Mucosa of gallbladder (tissue), 1 donor: ENCODE measurements at places on chromosomes 13 and 19.

DNA sequence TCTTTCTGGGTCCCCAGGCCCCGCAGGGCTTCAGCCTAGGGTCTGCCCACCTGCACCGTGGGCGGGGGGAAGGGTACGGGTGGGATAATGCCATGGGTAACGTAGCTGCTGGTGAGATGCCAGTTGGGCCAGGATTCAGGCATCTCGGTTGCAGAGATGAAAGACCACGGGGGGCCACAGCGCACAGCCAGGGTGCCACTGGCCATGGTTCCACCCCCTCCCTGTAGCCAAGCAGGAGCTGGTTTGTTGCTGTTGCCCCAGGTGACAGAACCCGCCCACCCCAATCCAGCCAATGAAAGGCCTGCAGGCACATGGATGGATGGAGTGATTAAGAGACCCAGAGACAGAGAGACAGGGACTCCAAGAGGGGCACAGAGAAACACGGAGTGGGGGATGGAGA, 1.0 kb upstream of the CGB7 start:
- DNase-seq, result no peak

GRCh38 chr13:79647533-79647932, 166.6 kb downstream of the NDFIP2 start:
- no peak for DNase-seq

DNA sequence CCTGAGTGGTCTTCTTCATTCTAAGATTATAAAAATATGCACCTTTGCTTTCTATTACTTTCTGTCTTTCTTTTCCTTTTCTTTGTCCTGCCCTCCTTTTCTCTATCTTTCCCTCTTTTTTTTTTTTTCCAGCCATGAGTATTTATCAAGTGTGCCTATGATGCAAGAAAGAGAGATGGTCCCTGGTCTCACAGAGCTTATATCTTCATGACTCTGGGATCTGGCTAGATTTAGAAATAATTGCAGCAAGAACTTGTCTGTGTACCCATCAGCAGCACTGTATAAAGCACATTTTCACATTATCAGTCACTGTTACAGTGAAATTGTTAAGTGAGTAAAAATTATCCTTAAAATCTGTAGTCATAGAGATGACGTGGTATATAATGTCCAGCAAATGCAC, 31.6 kb upstream of the GAS6 start:
- DNase-seq, result no peak

DNA sequence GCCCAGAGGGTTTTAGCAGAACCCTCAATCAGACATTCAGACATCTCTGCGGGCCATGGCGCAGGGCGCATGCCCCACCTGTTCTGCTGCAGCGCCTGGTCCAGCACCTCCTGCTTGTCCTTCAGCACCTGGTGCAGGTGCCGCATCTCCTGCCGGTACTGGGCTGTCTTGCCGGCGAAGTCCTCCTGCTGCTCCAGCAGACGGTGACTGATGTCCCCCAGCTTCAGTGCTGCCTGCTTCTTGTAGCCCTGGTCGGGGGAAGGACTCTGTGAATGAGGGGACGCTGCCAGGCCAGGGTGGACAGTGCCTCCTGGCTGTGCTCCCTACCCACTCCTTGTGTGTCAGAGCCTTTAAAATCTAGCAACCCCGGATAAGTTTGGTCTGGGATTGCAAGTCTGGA, 12.2 kb upstream of the SLC7A9 start:
- DNase-seq, result no peak

- DNase-seq, result no peak
Observed at GRCh38 chr19:55778331-55778730, 9.4 kb downstream of the RFPL4AL1 start.

GRCh38 chr19:51327066-51328001, 14.6 kb downstream of the VSIG10L start:
- peak; percentile 48 for DNase-seq

GRCh38 chr13:97387890-97388289, 46.1 kb upstream of the RAP2A start:
- DNase-seq, result no peak

DNA sequence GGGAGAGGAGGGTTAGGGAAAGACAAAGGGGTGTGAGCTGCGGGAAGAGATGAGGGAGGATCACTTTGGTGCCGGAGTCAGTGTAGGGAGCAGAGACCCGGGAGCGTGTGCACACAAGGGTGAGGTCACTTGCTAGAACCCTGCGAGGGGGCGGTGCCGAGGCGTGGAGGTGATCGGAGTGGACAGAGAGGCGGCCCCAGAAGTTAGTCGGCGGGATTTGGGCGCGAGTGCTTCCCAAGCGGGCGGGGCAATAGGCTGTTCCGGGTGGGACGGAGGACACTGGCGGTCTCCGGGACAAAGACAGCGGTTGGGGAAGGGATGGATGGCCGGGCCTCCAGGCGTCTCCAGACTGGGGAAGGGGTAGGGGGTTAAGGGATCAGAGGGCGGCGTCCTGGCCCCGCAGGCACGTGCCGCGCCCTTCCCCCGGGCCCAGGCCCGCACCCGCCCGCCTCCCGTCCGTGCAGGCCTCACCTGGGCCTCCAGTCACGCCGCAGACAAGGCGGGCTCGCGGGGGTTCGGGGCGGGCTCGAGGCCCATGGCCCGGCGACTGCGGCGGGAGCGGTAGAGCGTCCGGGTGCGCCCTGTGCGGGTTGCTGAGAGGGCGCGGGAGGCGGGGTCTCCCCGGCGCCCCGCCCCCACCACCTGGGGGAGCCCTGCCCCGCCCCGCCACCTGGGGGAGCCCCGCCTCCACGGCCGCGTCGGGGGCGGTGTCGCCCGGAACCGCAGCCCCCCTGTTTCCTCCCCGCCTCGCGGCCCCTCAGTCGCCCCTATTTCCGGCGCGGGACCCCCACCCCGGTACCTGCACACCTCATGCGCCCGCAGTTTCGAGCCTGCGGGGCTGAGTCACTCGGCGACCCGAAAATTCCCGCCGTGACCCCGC, at the start of gene LPAR2:
TSS of gene LPAR2 (minus strand) at position 600 of the 880 bp plus-strand sequence. CDS start 945 bp downstream, outside the sequence.
- peak; percentile 41 for DNase-seq

GRCh38 chr19:15213715-15214381, 13.1 kb upstream of the NOTCH3 start:
- DNase-seq, result no peak

DNA sequence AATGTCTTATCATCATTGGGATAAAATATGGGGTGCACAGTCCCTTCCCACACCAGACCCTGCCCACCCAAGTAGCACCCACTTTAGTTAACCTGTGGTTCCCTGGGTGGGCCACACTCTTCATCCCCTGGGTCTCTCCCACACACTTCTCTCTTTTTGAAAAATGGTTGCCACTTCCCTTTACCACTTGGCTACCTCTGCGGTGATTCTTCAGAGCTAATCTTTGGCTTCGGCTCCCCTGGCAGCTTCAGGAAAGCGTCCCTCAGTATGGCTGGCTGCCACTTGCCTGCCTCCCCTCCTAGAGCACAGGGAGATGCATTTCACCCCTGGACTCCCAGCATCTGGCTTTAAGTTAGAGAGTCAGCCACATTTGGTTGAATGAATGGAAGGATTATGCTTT, 18.2 kb downstream of the CCNA1 start:
- no peak for DNase-seq

- no peak for DNase-seq
Observed at GRCh38 chr19:47405854-47406417, 13.4 kb downstream of the MEIS3 start.

GRCh38 chr19:15866636-15867035, 31.2 kb downstream of the CYP4F2 start:
- DNase-seq, result no peak

- no peak for DNase-seq
Observed at GRCh38 chr13:72284791-72285190, 417.8 kb upstream of the DACH1 start.

- no peak for DNase-seq
Observed at GRCh38 chr19:38130399-38130798, 93.6 kb downstream of the DPF1 start.

DNA sequence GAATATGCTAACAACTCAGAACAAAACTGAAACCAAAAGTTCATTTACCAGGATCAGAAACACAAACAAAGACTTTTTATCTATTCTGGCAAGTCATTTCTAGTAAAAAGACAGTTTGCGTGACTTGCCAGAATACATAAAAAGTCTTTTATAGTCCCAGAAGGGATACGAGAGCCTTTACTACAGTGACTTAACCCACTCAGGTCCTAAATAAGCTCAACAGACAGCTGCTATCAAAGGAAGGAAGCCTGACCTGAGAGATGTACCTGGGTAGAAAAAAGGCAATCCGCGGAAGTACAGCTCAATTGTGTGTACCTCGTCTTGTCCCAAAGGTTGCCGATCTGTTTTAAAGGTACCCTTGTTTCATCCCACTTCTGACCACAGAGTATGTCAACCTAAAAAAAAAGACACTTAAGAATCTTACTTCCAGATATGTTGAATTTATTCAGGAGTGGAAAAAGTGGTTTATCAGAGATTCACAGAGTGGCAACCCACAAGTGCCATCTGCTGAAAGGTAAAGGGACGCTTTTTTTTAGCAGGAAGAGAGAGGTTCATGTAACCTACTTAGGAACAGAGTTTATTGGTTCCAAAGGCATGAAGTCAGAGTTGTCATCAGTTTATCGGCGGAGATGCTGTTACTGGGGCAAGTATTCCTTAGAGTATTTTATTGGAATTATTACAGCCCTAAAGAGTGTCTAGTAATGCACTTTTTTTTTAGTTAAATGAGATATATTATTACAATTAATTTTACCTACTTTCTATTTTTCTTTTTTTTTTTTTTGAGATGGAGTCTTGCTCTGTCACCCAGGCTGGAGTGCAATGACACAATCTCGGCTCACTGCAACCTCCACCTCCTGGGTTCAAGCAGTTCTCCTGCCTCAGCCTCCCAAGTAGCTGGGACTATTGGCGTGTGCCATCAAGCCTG, 69.7 kb upstream of the C1QTNF9B start:
- no peak for DNase-seq

DNA sequence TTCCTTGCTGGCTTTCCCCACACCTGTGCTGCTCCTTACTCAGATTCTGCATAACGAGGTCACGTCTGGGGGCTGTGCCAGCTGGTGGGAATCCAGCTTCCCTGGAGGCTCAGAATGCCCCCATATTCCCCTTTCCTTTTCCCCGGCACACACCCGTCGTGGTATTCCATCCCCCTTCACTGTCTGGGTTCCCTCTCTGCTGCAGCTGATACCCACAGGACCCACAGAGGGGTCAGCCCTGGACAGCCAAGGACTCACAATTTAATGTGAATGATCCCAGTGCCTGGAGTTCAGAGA, 4.2 kb upstream of the MYH14 start:
- DNase-seq, result no peak

GRCh38 chr19:19105365-19106055, 32.8 kb downstream of the TMEM161A start:
- DNase-seq, result peak; percentile 64

DNA sequence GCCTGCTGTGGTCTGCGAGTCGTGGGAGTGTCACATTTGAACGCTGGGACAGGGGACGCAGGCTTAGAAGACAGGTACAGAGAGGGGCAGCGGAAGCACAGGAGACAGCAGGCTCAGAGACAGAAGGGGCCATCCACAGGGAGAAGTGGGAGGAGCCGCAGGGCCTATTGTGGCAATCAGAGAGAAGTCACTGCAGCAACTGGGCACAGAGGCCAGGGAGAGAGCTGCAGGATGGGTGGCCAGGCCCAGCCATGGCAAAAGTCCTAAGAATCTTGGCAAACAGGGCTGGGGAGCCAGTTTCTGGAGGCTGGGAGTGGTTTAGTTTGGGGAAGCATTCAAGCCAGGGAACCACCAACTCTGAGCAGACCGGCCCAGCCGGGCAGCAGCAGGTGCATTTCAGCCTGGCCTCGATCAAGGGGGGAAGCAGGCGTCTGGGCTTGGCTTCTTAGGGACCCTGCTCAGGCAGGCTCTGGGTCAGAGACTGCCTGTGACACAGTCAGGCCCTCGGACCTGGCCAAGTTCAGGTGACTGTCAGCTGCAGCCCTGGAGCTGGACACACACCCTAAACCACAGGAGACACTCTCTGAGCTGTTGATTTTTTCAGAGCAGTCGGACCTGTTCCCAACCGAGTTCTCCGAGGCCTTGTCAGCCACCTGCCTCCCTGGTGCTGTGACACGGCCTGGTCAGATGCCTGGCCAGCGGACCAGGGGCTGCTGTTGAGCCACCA, 11.8 kb downstream of the SH3GL1 start:
- no peak for DNase-seq

- no peak for DNase-seq
Observed at GRCh38 chr13:104565888-104566287, 1499.7 kb upstream of the SLC10A2 start.

DNA sequence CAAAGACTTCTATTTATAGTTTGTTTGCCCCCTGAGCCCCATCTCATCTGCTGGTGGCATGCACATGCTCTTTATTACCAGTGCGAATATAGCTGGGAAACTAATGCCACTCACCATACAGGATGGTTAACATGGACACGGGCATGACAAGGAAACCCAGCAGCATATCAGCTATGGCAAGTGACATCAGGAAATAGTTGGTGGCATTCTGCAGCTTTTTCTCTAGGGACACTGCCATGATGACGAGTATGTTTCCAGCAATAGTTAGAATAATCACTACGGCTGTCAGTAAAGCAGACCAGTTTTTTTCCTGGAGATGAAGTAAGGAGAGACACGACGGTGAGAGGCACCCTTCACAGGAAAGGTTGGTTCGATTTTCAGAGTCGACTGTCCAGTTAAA, 1.5 kb downstream of the HTR2A start:
- DNase-seq, result no peak

GRCh38 chr19:14416817-14417231, 2.3 kb downstream of the DDX39A start:
- DNase-seq, result no peak

- no peak for DNase-seq
Observed at GRCh38 chr13:89932902-89933301, 1414.6 kb upstream of the MIR17HG start.

DNA sequence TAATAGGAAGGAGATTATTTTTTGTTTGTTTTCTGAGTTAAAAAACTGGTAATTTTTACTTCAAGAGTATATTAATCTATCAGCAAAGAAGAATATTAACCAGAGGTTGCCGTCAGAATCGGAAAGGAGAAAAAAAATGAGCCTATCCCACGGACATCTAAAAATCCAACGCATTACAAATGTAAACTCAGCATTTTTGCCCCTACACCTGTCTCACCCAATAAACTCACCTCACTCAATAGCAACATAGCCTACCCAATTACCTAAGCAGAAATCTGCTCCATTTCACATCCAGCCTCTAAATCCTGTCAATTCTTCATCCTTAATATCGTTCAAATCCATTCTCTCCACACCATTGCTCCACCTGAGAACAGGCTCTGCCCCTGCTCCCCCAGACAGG, 10.4 kb upstream of the DIAPH3 start:
- no peak for DNase-seq

DNA sequence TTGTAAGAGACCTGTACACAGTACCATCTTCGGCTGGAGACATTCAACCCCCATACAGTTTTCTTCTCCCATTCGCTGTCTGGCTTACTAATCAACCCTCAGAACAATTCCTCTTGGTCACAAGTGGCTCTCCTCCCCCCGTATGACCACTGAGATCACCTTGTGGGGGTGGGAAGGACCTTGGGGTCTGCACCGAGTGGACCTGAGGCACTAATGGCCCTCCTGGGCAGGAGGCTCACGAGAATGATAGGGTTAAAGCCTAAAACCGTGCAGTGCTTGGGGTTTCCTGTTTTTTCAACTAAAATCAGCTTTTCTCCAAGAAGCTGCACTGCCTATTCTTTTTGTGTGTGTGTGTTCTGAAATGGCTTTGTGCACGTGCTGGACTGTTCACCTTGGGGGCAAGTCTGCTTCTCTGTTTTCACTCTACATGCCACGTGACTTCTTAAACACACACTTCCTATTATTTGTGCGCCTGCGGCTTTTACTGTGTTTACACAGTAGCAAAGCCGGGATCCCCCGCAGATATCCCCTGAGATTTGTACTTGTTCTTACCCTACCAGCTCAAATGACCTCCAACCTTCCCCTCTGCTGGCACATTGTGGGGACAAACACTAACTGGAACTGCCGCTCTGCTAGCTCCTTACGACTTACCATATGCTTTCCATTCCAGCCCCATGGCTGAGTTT, 12.3 kb downstream of the RBM26 start:
- no peak for DNase-seq
